ENCODE measurements at places on chromosomes 4 and X.

DNA sequence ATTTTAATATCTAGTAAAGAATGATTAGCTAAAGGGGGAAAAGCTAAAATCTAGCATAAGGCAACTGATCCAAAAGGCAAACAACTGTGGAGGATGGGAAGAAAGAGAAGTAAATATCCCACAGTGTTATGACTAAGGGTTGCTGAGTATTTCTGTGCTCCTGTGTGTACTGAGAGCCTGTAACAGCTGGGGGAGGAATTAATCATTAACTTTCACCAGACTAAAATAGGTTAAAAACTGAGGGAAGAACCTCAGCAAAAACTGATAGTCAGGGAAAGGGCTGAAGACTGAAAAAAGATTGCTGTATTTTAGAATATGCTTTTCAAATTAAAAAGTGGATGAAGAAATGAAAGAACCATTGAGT is 365.9 kb downstream of the CXXC4 start:
- DNase-seq, result peak; percentile 1

DNA sequence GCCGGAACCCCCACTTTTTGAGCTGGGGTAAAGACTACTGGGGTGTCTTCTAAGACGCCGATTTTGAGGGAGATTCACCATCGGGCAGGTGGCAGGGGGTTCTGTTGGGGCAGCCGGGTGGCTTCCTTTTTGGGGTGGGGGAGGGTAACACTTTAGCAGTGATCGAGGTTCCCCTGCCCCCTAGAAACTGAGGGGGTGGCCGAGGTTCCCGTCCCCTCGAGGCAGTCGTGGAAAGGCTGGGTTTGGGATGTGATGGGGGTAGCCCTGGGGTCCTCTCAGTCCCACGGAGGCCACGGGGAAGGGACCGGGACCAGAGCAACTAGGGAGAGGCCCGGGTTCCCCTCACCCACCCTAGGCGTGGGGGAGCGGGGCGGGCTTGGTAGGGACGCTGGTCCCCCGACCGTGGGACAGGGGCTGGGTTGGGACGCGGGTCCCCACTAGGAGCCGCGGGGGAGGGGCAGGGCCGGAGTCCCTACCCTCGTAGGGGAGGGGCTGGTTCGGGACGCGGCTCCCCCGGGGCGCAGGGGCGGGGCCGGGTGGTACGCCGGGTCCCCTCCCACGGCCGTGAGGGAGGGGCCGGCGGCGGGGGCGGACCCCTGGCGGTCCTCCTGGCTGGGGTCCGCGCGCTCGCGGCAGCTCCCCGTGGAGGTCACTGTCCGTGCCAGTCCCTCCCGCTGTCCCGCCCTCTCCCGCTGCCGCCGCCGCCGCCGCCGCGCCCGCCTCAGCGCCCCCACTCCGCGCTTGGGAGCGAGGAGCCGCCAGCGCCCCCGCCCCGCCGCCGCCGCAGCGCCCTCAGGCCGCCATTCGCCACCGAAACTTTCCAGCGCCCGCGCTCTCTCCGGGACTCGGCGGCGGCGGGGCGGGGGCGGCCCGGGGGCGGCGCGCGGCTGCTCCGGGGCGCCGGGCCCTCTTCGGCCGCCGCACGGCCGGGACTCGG is at the start of gene TBL1X:
TBL1X (plus strand) TSS at position 624 of the 937 bp plus-strand sequence. CDS start 188,529 bp downstream, outside the sequence.
- DNase-seq, result peak; percentile 17

DNA sequence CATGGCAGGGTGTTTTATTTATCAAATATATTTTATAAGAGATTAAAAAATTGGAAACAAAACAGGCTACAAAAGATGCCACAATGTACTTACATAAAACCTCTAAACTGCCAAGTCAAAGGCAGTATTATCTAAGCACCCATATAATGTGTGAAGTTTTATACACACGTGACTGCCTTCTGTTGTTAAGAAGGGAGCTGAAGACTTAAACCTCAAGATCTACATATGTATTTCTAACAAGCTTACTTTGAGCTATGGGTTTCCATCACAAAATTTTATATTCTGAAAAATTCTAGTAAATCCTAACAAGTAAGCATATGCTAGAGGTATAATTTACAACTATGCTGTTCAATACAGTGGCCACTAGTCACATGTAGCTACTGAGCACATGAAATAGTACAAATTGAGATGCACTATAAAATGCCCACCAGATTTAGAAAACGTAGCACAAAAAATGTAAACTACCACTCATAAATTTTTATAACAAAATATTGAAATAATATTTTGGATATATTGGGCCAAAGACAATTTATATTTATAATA is 9.8 kb downstream of the ATP8A1 start:
- DNase-seq, result no peak

DNA sequence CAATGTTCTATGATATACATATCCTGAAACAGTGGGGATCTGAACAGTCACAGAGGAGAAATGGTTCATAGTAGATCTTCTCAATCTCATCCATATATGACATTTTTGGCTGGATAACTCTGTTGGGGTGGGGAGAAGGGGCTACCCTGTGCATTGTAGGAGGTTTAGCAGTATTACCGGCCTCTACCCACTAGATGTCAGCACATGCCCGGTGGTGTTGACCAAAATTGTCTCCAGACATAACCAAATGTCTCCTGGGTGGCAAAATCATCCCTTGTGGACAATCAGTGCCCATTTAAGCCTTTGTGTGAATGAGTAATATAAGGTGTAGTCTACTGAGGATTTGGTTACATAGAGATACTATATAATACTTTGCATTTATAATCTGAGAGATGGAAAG is 89.9 kb downstream of the PLS3 start:
- DNase-seq, result peak; percentile 42

- DNase-seq, result no peak
These were observed 2.9 kb upstream of the HAND2 start for GRCh38 chr4:173532725-173533511.

DNA sequence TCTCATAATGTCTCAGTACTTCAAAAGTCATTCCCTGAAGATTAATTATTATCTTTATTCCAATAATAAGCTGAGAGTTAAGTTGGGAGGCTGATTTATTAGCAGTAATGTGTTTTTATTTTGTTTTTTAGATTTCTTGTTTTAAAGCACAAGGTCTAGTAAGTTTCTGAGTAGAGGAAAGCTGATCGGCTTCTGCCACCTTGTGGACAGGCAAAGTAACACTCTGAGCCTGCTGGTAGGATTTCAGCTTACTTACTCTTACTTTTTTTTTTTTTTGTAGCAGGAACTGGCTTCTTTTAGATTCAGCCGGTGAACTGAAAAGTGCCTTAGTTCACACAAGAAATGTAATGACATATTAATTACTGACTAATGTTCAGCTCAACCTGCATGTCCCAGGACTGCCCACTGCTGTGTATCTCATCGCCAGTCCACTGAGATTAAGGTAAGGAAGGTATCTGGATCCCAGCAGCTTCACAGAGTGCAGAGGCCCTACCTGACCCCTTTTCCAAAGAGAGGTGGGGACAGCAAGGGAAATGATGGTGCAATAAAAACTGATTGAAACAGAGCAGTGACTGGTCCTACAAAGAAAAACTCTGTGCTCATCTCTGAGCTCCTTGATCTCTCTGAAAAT is 126.5 kb downstream of the ADGRA3 start:
- peak; percentile 73 for DNase-seq

GRCh38 chr4:111778543-111778942 is 366.7 kb upstream of the FAM241A start:
- peak; percentile 17 for DNase-seq

DNA sequence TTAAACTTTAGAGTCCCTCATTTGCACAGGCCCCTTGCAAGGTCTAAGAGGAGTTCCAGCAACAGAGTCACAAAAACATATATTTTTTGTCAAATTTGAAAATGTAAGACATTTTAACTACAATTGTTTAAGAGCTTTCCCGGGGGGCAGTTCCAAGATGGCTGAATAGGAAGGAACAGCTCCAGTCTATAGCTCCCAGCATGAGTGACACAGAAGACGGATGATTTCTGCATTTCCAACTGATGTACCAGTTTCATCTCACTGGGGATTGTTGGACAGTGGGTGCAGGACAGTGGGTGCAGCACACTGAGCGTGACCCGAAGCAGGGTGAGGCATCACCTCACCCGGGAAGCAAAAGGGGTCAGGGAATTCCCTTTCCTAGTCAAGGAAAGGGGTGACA is 71.4 kb upstream of the NMU start:
- no peak for DNase-seq

- no peak for DNase-seq
These were observed 24.7 kb downstream of the TMEM47 start for GRCh38 chrX:34632384-34632783.

DNA sequence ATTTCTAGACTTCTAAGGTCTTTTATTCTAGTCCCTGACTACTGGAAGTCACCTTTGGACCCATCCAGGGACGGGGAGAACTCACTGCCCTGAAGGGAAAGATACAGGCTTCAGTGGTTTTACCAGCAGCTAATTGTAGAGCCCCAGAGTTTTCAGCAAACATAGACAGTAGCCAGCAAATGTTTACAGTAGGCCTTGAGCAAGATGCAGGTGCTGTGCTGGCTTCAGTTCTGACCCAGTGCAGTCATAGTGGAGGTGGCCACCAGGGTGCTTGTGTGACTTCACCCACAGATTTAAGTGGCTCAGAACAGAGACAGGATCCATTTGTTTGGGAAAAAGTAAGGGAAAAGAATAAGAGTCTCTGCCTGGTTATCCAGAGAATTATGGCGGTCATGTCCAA is 384.4 kb upstream of the AR start:
- no peak for DNase-seq

GRCh38 chr4:117949621-117950020 is 84.7 kb upstream of the NDST3 start:
- peak; percentile 25 for DNase-seq

- no peak for DNase-seq
These were observed 124.1 kb downstream of the RNF150 start for GRCh38 chr4:141009129-141009528.

DNA sequence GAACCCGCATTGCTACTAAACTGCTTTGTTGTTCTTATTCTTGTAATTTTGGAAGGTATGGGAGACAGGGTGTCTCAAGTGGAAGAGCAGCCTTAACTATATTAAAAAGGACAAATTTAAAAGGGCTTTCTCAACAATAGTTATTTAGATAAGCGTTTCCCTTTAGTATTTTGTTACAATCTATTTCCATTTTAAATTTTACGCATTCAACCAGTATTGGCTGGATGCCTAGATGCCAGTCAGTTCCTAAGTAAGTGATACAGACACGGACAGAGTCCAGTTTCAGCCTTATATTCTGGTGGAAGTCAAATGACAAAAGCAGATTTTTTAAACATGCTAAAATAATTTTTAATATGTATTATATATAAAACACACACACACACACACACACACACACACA is 28.3 kb downstream of the FAT1 start:
- DNase-seq, result no peak

DNA sequence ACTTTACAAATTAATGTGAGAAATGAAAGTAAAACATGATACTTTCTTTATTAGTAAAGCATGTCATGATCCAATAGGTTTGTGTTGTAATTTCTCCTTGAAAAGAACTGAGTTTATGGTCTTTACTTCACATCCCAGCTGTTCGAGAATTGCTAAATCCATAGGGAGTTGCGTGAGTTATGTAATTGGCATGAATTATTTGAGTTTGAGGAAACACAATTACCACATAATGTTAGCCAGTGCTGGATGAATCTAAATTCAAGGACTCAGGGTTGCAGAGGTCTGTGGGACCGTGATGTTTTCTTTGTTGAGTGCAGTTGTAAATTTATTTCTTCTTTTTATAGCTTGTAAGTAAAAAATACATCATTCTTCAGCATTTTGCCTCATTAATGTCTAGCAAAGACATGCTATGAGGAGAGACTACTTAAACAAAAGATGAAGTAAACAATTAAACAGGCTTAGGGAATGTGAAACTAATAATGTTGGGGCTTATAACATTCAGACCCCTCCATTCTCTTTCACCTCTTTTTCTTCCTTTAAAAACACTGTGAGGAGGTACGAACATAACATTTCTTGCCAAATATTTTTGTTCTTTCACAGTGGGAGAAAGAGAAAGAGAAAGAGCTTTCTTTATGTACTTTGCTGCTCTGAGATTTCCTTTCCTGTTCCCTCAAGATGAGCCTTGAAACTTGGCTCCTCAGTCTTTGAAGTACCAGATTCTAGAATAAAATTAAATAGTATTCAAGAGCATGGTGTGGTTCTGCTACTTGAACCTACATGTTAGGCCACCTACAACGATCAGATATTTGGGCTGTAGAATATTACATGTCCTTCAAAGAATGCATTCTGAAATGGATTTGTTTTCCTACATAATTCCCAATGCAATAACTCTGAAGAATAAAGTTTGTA is 159.6 kb upstream of the ANK2 start:
- peak; percentile 23 for DNase-seq

DNA sequence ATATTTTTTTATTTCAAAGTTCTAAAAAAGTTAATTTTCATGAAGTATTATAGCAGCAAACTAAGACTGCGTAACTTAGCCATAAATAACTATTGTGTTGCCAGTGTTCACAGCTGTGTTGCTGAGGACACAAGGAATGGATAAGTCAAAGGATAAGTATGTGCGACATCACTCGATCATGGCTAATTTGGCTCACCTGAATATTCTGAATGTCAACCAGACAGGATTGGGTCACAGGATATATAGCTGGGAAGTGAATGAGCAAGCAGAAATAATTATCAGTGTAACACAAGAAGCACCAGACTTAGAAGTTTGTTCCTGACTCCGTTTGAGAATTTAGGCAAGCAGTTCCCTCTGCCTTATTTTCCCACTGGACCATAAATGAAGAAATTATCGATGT is 33.9 kb downstream of the PRDM8 start:
- DNase-seq, result peak; percentile 30

GRCh38 chr4:8542776-8543525 is 37.2 kb upstream of the GPR78 start:
- DNase-seq, result no peak

GRCh38 chr4:24689212-24689611 is 104.9 kb upstream of the DHX15 start:
- no peak for DNase-seq

DNA sequence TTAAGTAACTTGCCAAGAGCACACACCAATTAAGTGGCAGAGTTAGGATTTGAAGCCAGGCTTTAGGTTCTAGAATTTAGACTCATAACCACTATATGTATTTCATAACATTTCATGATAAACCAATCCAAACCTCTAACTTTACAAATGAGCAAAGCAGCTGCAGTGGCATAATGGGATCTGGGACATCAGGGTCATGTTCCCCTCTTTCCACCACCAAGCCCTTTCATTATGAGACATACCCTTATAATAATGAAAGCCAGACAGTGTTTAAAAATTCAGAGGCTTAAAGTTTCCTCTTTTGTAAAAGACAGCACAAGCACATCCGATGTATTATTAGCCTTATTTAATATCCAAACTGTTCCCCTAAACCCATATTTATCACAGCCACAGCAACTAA is 28.3 kb upstream of the AMELX start:
- no peak for DNase-seq

GRCh38 chr4:148510211-148510610 is 68.0 kb upstream of the NR3C2 start:
- no peak for DNase-seq

GRCh38 chrX:155056471-155056870 is 14.5 kb downstream of the CMC4 start:
- no peak for DNase-seq

- DNase-seq, result peak; percentile 51
These were observed at the start of gene BEX2 for GRCh38 chrX:103310555-103311398. Gene BEX2, minus strand, starts transcription at chrX:103310990. Its CDS starts 1,014 bp downstream, at chrX:103309976.

GRCh38 chr4:81522711-81523110 is 51.0 kb upstream of the RASGEF1B start:
- no peak for DNase-seq

GRCh38 chrX:40237731-40238178 is 140.0 kb upstream of the BCOR start:
- DNase-seq, result no peak

- no peak for DNase-seq
These were observed 216.2 kb downstream of the HS6ST2 start for GRCh38 chrX:132742246-132742645.

Data from HT1080 (cell line).